ENCODE measurements at places on chromosomes 7 and 10.
A peak's percentile ranks its signal among the peaks of the same experiment; 100 is the strongest.

GRCh38 chr7:101255796-101256195 lies 10.9 kb upstream of the FIS1 start:
- DNase-seq, result no peak

- no peak for DNase-seq
Observed at GRCh38 chr10:34373211-34373610, 441.9 kb downstream of the PARD3 start.

- DNase-seq, result no peak
Observed at GRCh38 chr10:124221356-124222317, 128.2 kb upstream of the CHST15 start.

DNA sequence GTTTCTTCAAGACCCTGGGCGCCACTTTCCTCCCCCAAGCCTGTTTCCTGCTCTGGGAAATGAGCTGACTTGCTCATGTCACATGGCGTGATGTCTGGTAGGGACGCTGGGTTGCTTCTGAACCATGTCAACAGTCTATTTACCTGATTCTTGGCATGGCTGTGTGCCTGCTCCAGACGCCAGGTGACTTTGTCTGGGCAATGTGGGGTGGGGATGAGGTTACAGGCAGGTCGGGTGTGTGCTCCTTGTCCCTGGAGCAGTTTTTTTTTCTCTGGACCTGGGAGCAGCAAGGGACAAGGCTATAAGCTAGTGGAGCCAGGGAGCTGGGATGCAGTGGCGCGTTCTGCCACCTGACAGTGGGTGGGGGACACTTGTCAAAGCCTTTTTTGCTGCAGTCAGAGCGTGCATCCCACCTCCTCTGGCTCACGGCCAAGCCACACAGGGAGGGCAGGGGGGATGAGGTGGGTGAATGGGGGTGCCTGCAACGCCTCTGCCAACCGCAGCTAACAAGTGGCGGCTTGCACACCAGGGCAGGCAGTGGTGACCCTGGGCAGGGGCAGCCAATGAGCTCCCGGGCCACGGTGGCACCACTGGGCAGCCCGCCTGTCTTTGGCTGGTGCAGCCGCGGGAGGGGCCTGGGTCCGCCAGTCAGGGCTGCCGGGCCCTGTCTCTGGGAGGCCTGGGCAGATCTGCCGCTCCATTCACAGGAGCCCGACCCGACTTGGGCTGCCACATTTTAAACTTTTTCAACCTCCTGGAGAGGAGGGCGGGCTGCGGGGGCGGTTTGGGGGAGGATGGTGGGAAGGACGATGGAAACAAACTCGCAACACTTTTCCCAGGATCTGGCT lies 22.9 kb downstream of the DNAJB12 start:
- peak; percentile 91 for DNase-seq

DNA sequence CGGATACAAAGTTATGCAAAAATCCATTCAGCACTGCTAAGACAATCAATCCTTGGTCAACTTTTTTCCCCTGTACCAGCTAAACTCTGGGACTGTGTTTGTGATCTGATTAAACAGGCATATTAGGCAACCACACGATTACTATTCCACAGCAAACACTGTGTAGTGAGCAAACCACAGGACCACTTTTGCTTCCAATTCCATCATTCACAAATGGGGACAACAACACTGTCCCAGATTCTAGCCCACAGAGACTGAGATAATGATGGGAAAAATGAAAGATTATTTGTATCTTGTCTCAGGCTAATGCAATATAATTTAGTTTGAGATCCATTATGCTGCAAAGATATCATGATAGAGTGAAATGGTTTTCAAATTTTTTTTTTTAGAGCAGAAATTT lies 163.7 kb upstream of the AOAH start:
- DNase-seq, result no peak

DNA sequence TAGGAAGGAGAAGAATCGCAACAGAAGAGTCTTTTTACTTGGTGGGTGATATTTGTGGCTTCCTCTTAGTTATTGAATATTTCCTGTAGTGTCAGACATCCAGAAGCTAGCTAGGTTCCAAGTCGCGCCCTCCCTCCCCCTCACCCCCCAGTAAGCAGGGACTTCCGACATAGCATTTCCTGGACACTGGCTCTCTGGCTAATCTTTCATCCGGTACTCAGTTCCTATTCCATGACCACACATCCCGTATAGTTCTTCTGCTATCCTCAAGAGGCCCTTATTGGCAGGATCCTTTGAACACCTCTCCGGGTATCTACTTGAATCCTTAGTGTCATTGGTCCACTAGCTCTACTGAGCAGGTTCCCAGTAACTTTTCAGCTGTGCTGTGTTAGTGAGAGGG lies 167.8 kb downstream of the HDAC9 start:
- DNase-seq, result no peak

DNA sequence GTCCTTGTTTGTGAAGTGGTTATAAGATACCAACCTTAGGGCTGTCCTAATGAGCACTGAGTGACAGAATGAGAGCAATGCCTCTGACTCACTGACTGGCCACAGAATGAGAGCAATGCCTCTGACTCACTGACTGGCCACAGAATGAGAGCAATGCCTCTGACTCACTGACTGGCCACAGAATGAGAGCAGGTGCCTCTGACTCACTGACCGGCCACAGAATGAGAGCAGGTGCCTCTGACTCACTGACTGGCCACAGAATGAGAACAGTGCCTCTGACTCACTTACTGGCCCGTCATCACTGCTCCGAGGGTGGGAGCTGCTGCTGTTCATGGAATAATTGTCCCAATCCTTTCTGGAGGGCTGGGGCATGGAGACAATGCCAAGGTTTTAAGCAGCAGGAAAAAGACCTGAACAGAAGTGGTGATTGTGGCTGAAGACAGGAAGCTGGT lies 265.2 kb upstream of the PPP2R2D start:
- DNase-seq, result no peak

DNA sequence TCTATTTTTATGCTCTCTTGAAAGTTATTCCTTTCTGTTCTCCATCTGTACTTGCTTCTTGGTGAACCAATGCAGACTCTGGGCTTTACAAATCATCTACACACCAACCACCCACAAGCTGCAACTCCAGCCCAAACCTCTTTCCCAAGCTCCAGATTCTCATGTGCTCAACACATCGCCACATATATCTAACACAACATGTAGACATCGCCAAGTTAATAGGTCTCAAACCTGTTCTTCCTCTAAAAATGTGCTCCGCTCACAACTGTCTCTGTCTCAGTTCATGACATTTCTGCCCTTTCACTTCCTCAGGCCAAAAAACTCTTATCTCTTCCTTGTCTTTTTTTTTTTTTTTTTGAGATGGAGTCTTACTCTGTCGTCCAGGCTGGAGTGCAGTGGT lies 95.7 kb upstream of the EEPD1 start:
- no peak for DNase-seq

GRCh38 chr7:106812027-106812643 lies 52.9 kb upstream of the PIK3CG start:
- DNase-seq, result no peak

GRCh38 chr10:23994459-23995046 lies 214.4 kb upstream of the KIAA1217 start:
- DNase-seq, result no peak

DNA sequence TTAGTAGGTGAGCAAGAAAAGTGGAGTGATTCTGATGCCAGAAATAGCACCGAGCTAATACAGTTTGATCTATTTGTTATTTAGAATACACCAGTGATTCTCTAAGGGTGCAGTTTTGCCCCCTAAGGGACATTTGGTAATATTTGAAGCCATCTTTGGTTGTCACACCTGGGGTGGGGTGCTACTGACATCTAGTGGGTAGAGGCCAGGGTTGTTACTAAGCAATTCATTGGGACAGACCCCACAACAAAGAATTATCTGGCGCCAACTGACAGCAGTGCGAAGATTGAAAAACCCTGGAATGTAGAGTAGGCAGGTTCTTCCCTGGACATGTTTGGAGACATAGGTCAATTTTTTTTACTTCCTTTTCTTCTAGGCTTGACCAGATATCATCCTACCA lies 14.6 kb downstream of the PALS2 start:
- peak; percentile 63 for DNase-seq

- no peak for DNase-seq
Observed at GRCh38 chr7:144780071-144780608, 55.7 kb downstream of the TPK1 start.

- no peak for DNase-seq
Observed at GRCh38 chr10:21194510-21194993, 297.4 kb upstream of the NEBL start.

DNA sequence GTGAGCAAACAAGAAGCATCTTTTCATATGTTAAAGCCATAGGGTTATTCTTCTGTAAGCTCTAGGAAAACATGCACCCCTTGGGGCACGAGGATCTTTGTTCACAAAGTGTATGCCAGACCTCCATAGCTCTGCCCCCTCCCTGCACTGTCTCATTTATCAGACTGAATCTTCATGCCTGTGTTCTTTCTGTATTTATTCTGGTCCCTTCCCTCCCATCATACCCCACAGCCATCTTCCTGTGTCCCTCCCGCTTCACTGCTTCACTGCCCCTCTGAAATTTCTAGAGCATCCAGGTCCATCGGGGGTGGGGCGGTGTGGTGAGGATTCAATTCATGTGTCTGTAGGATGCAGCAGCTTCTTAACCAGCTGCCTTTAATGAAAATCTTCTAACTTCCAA lies 7.5 kb downstream of the EPHB6 start:
- DNase-seq, result no peak

DNA sequence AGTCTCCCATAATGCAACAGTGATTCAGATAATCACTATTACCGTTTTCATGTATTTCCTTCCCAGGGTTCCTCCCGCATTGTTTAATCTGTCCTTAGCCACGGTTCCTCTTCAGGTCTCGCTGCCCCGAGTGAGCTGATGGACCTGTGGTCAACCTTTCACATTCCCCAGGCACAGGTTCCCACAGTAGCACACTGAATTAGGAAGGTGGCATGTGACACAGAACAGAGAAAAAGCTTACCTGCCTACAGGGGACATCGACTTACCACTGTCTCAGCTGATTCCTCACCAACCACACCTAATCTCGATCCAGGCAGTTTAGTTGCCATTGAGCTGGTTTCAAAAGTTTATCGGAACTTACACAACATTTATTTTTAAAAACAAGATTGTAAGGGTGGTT lies 72.2 kb downstream of the MTURN start:
- no peak for DNase-seq

DNA sequence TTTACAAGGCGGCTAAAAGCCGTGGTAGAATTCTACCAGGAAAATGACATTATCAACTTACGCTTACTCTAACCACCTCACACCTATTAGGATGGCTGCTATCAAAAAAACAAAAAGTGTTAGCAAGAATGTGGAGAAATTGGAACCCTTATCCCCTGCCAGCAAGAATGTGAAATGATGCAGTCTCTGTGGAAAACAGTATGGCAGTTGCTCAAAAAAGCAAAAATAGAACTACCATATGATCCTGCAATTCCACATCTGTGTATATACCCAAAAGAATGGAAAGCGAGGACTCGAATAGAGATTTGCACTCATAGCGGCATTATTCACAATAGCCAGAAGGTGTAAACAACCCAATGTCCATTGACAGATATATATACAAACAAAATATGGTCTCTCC lies 61.3 kb downstream of the KIF5B start:
- DNase-seq, result no peak

DNA sequence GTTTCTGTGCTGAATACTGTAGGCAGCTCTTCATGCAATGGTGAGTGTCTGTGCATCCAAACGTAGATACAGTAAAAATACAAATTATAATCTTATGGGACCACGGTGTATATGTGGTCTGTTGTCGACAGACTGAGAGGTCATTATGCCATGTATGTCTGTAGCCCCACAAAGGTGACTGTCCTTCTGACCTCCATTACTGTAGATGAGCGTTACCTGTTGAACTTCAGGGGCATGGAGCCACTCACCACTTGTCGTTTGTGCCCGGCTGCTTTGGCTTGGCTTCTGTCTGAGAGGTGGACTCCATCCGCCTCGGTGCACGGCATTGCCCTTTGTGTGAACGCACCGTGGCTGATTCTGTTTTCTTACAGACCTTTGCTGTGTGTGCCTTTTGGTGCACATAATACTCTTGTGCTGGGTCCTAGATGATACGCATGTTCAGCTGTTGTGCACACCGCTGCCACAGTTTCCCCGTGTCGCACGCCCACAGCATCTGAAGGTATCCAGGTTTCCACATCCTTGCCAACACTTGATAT lies 2.9 kb downstream of the UBE3C start:
- no peak for DNase-seq

- no peak for DNase-seq
Observed at GRCh38 chr10:22433875-22434274, 88.6 kb downstream of the SPAG6 start.

DNA sequence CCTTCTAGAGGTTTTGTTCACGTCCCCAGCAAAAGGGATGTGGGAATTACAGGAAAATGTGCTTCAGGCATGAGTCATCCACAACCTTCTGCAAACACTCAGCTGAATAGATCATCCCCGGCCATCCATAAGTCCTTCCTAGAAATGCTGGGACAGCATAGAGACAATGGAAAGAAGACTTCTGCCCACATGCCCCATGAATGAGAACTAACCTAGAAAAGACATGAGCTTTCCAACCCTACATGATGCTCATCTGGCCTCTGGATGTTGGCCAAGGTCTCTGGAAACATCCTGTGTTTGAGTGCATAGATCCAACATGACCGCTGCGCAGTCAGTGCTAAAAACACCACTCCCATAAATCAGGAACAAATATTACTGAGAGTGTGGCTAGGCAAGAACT lies 277.5 kb downstream of the PLXNA4 start:
- DNase-seq, result no peak

DNA sequence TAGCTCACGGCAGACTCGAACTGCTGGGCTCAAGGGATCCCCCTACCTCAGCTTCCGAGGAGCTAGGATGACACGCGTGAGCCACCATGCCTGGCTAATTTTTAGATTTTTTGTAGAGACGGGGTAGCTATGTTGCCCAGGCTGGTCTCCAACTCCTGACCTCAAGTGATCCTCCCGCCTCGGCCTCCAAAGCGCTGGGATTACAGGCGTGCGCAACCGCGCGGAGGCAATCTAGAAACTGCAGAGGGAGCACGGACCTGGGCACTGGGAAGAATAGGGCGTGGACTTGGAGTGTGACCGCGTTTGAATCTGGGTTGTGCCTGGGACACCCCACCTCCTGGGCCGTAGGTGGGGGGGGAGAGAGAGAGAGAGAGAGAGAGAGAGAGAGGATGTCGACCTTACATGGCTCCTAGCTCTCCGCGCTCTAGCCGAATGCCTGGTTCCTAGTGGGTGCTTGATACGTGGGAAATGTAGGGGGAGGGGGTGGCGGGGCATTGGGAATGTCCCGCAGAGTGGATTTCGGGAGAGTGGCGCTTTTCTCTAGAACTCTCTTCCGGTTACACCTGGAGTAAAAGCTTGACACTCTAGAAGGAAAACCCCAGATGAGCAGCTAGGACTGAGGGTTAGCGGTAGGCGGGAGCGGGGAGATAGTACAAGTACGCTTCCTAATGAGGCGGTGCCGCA lies 1.2 kb upstream of the MAP3K8 start:
- no peak for DNase-seq

GRCh38 chr10:98390406-98390805 lies 24.6 kb downstream of the PYROXD2 start:
- DNase-seq, result no peak

DNA sequence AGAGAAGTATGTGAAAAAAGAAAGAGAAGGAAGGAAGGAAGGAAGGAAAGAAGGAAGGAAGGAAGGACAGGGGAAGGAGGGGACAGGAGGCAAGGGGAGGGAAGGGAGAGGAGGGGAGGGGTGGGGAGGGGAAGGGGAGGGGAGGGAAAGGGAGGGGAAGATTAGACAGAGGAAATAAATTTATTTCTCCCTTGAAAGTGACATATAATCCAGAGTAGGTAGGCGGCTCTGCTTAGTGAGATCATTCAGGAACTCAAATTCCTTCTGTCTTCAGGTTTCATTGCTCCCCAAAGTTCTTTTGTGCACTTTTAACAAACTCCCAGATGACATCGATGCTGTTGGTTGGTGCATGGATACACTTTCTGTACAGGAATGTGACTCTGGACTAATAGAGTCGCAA lies 594.7 kb upstream of the STEAP1 start:
- DNase-seq, result no peak
